Smooth muscle cell of trachea (primary cell): ENCODE measurements at places on chromosomes 2 and 18. TPM values are rescaled to one million over a fixed set of nuclear protein-coding genes. Genes with fewer than 3 reads are reported as not detected.

Gene SCYGR4
- total RNA-seq, result not detected in 2 replicates

Gene ZC3H8
- total RNA-seq, result 5.5 and 5.8 TPM in 2 replicates

Gene ST3GAL5
- 5.5 and 11.2 TPM in 2 replicates for total RNA-seq

Gene DSG2
- total RNA-seq, result 0.33 and 0.73 TPM in 2 replicates

Gene CERKL
- 0.15 and 0.17 TPM in 2 replicates for total RNA-seq

Gene ACKR3
- total RNA-seq, result 0.73 and 3.0 TPM in 2 replicates

Gene NT5DC4
- not detected in 2 replicates for total RNA-seq

Gene FZD7
- total RNA-seq, result 17.0 and 82.4 TPM in 2 replicates

Gene IMPA2
- total RNA-seq, result 10.2 and 24.0 TPM in 2 replicates

Gene PCARE
- not detected in 2 replicates for total RNA-seq

Gene OBSL1
- 41.0 and 69.1 TPM in 2 replicates for total RNA-seq

Gene ANO7
- 0.15 and 0.83 TPM in 2 replicates for total RNA-seq

Gene CAVIN2
- total RNA-seq, result 21.0 and 22.8 TPM in 2 replicates
